ENCODE measurements at places on chromosomes 2 and 18.
A peak's percentile ranks its signal among the peaks of the same experiment; 100 is the strongest.

DNA sequence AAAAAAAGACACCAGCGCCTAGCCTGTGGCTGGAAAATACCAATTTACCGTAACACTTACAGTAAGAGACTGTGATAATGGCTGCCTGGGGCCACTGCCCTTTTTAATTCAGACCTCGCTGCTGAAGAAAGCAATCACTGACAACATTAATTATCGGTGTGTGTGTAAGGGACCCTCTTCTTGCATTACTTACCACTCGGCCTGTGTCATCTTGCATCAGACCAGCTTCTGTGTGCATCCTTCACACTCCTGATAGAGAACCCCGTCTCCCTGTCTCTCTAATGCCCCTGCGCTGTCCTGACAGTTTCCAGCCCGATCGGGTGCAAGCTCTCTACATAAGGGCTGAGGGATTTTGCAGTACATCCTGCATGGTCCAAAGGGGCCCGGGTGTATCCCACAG, 124.4 kb downstream of the ZNF516 start:
- DNase-seq: no peak

DNA sequence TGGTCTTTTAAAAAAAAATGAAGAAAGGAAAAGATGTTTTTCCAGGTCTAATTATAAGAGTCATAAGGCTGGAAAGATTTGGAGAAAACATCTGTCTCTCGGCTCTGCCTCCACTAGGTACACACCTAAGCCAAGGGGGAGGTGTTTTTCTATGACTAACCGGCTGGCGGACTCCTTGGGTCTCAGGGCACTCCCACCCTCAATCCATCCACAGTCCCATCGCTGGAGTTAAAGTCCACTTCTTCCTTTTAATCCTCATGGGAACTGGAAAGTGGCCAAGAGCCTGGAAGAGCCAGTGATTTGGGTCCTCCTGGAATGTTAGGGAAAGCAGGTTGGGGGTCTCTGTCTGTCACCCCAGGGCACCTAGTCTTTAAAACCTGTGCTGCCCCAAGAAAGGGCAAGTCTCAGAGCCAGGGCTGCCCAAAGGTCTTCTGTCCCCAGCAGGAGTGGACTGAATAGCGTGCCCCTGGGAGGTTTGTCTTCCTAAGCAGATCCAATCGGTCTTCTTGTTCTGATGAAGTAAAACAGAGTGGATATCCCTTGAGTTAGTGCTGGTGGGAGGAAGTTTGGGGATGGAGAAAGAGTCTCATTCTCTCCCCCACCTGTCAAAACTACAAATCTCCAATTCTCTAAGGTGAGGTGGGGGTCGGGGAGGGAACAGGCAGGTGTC, 66.4 kb downstream of the MCFD2 start:
- DNase-seq: peak; percentile 17

DNA sequence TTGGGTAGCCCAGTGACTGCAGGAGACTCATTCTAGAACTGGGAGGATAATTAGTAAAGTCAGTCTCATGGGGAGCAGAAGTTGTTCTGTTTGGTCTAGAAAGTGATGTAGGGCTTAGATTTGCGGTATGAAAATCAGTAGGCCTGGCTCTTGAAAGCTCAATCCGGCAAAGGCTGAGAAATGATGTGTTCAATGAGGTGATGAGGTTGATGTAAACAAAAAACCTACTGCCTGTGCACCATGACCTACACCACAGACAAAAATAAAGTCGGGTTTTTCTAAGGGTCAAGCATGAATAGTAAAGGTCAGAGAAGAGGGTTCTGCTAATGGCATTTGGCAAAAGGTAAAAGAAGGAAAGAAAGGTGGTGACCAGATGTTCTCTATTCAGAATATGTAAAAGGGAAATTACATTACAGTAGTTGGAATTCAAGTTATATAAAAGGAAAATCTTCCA, 80.8 kb upstream of the COL5A2 start:
- DNase-seq: no peak

GRCh38 chr2:24009680-24010476, at the start of gene MFSD2B:
MFSD2B (plus strand) TSS chr2:24010085; CDS start chr2:24010097, 12 bp downstream.
- no peak for DNase-seq

GRCh38 chr18:62852851-62853250, 137.5 kb downstream of the PHLPP1 start:
- no peak for DNase-seq

GRCh38 chr2:157627594-157628476, 829 bp downstream of the ACVR1C start:
- peak; percentile 75 for DNase-seq

DNA sequence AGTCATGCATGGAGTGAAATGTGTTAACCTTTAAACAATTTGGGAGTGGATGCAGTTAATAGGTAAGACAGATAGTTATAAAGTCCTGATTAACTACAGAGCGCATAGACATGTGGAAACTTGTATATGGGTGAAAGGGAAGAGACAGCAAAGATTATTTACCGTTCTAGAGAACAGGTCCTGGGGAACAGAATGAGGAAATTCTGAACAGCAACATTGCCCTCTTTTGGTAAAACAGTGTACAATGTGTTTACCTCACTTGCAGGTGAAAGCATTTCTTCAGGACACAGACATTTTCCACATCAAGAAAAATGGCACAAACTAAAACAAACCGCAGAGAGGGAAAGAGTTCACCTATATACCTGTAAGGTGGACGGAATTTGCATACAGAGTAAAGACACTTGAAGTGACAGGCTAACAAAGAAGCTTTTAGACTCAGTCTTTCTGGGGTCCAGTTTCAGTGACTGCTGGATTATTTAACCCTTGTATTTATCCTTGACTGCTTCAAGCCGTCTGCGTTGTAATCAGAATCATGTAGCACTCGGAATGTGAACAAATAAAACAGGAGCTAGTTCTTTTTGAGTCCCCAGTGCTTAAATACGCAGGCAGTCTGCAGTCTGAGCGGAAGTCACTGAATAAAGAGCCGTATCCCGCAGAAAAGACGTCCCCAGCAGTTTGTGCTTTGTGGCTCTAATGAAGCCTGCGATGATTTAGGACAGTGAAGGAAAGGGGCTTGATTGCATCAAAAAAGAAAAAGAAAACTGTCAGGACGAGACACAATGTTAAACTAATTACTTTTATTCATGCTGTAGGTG, 364.8 kb upstream of the GALNT5 start:
- no peak for DNase-seq

Measured in activated effector memory CD4-positive, alpha-beta T cell treated with anti-CD3 and anti-CD28 coated beads, Interleukin-2, amount 50 U/mL, for 16 hours (primary cell).